ENCODE measurements at places on chromosomes 4 and X. TPM values are rescaled to one million over a fixed set of nuclear protein-coding genes. Genes with fewer than 3 reads are reported as not detected.

GRCh38 chrX:42229533-42229932 lies 306.2 kb upstream of the CASK start:
- no peaks in the 10 kb centered on the region for H3K27me3 ChIP-seq
- no peaks in the 10 kb centered on the region for H3K4me1 ChIP-seq
- H3K4me3 ChIP-seq = no peak overlapping the region
- DNase-seq = no peak
- H3K36me3 ChIP-seq = no peaks in the 10 kb centered on the region

DNA sequence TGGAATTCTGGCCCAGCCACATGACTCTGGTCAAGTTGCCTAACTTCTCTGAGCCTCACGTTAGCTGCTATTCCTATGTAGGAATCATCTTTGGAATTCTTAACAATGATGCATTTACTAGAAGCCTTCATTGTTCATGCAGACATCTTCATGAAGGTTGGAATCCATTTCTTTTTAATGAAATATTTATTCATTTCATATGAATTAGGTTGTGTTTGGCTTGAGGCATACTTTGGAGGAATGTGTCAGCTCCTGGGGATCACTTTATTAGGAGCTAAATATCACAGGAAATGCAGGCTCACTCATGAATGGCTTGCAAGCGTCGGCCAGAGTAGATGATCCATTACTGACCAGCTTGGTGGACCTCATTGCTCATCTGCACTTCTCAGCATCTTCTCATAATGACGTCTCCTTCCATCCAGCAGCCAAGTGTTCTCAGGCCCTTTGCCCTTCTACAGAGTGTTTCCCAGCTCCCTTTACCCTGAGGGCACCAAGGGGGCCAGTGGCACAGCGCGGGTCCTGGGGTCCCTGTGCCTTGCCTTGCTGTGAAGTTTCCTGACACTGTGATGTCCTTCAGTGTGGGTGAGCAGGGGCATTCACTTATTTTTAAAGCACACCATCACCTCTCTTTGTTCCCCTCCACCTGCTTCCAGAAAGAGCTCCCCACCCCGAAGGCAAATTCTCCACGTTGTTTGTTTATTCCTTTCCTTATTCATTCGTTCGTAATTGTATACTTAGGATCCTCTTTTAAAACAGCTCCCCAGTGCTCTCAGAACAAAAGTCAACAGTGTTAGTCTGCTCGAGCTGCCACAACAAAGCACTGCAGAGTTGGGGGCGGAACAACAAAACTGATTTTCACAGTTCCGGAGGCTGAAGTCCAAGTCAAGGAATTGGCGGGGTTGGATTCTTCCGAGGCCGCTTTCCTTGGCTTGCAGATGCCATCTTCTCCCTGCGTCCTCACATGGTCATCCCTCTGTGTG lies 106.8 kb downstream of the STK32B start:
- DNase-seq = peak; percentile 14
- H3K27ac ChIP-seq = no peak overlapping the region
- no peak overlapping the region for H3K4me3 ChIP-seq

- peak; percentile 36 for DNase-seq
- H3K27ac ChIP-seq = no peak overlapping the region
- no peaks in the 10 kb centered on the region for H3K27me3 ChIP-seq
Observed at GRCh38 chrX:129641941-129642340, 12.8 kb downstream of the APLN start.

The FAT4 gene
- 8.0 TPM for total RNA-seq

The CCKAR gene
- total RNA-seq = not detected

DNA sequence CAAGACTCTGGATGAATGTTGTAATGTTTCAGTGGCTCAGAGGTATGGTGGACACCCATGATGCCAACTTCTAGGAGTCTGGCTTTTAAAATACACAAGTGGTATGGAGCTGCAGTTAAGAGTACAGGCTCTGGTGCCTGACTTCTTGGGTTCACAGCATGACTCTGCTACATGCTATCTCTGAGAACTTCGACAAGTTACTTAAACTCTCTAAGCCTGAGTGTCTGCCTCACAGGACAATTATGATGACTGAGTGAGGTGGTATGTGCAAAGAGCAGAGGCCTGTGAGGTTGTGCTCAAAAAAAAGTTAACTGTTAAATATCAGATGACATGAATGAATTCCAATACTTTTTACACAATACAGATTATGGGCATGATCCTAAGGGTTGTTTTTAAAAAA lies 90.9 kb upstream of the SRD5A3 start:
- H3K27ac ChIP-seq = no peak overlapping the region
- no peaks in the 10 kb centered on the region for H3K36me3 ChIP-seq
- no peaks in the 10 kb centered on the region for H3K27me3 ChIP-seq

GRCh38 chr4:166991006-166991561 lies 243.2 kb downstream of the SPOCK3 start:
- DNase-seq = peak; percentile 1
- H3K4me1 ChIP-seq = no peaks in the 10 kb centered on the region
- H3K4me3 ChIP-seq = no peak overlapping the region

DNA sequence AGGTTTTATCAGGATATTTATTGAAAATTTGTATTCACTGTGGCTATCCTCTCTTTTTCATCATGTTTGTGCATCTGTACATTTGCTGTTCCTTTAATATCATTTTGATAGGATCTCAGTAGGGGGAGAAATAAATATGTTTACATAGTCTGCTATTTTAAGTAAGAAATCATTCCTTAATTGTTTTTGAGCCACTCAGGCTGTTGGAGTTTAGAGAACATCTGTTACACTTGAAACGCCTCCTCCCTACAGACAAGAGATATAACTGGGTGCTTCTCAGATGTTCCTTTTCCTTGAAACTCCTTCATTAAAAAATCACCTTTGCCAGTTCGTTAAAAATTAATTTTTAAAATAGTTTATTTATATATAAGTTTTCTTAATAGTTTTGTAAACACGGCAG lies 59.4 kb downstream of the QRFPR start:
- no peaks in the 10 kb centered on the region for H3K4me1 ChIP-seq
- H3K4me3 ChIP-seq = no peak overlapping the region
- DNase-seq = no peak
- H3K36me3 ChIP-seq = no peaks in the 10 kb centered on the region
- peaks cover 2% of the 10 kb centered on the region for H3K27me3 ChIP-seq

- DNase-seq = no peak
- H3K27ac ChIP-seq = no peak overlapping the region
- H3K27me3 ChIP-seq = no peaks in the 10 kb centered on the region
- peaks cover 15% of the 10 kb centered on the region for H3K36me3 ChIP-seq
- H3K4me1 ChIP-seq = peaks cover 8% of the 10 kb centered on the region
- no peak overlapping the region for H3K4me3 ChIP-seq
Observed at GRCh38 chrX:101393530-101394305, 2.9 kb downstream of the RPL36A start.

- H3K36me3 ChIP-seq = no peaks in the 10 kb centered on the region
- DNase-seq = peak; percentile 22
- no peak overlapping the region for H3K27ac ChIP-seq
- H3K4me3 ChIP-seq = no peak overlapping the region
- H3K4me1 ChIP-seq = no peaks in the 10 kb centered on the region
Observed at GRCh38 chr4:89283226-89284009, 24.2 kb downstream of the GPRIN3 start.

DNA sequence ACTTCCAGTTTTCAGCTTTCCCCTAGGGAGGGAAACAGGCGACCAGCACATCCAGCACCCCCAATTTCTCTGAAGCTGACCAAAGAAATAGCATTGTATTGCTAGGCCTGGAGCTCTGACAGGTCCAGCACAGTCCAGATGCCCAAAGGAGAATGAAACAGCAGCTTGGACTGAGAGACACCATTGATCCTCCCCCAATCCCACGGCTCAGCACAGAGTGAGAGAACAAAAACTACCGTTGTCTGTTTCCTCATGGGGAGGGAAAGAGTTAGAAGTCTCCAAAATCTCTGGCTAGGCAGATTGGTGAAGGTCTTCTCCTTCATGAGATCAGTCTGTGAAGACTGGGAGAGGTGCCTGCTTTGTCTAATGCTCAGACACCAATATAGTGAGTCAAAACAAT lies 8.6 kb downstream of the TCEAL7 start:
- DNase-seq = no peak
- no peaks in the 10 kb centered on the region for H3K36me3 ChIP-seq
- no peak overlapping the region for H3K27ac ChIP-seq
- H3K27me3 ChIP-seq = peaks cover 4% of the 10 kb centered on the region
- H3K4me1 ChIP-seq = no peaks in the 10 kb centered on the region
- H3K4me3 ChIP-seq = no peak overlapping the region

GRCh38 chr4:71692963-71693362 lies 90.9 kb downstream of the GC start:
- H3K36me3 ChIP-seq = no peaks in the 10 kb centered on the region
- no peak overlapping the region for H3K4me3 ChIP-seq
- DNase-seq = no peak
- no peaks in the 10 kb centered on the region for H3K27me3 ChIP-seq
- no peaks in the 10 kb centered on the region for H3K4me1 ChIP-seq

- no peaks in the 10 kb centered on the region for H3K27me3 ChIP-seq
- DNase-seq = peak; percentile 34
- H3K36me3 ChIP-seq = no peaks in the 10 kb centered on the region
- H3K27ac ChIP-seq = no peak overlapping the region
Observed at GRCh38 chrX:130728208-130728607, 174.8 kb downstream of the ENOX2 start.

The SLC6A8 gene
- 57.9 TPM for total RNA-seq

- H3K27me3 ChIP-seq = no peaks in the 10 kb centered on the region
- H3K4me1 ChIP-seq = no peaks in the 10 kb centered on the region
- no peak overlapping the region for H3K4me3 ChIP-seq
- H3K27ac ChIP-seq = no peak overlapping the region
- no peak for DNase-seq
Observed at GRCh38 chr4:79673377-79673776, 265.3 kb upstream of the GK2 start.

GRCh38 chr4:75555294-75556164 lies at the start of gene ODAPH:
Gene ODAPH (plus strand): TSS chr4:75556066. CDS start chr4:75556083, 17 bp downstream.
- no peaks in the 10 kb centered on the region for H3K27me3 ChIP-seq
- peak; percentile 86 for DNase-seq
- H3K4me1 ChIP-seq = peaks cover 12% of the 10 kb centered on the region
- H3K27ac ChIP-seq = no peak within 1 kb of the TSS

- H3K36me3 ChIP-seq = no peaks in the 10 kb centered on the region
- no peak overlapping the region for H3K4me3 ChIP-seq
- no peak overlapping the region for H3K27ac ChIP-seq
- H3K27me3 ChIP-seq = no peaks in the 10 kb centered on the region
Observed at GRCh38 chr4:117417856-117418255, 332.5 kb upstream of the TRAM1L1 start.

DNA sequence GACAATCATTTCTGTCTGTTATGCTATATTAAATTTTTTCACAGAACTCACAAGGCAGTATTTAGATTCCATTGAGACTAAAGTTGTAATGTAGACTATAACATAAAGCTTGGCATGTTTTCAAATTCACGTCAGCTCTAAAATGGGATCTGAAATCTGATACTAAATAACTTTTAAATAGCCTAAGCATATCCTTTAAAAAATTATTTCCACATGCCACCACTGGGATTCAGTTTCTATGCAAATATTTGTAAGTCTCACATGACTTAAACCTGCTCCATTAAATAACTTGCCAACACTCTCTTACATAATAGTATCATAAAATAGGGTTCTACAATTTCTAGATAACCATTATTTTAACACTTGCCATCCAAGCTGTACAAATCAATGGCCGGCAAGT lies 32.4 kb downstream of the KLHL8 start:
- H3K27me3 ChIP-seq = no peaks in the 10 kb centered on the region
- H3K36me3 ChIP-seq = no peaks in the 10 kb centered on the region
- H3K4me3 ChIP-seq = no peak overlapping the region
- peaks cover 4% of the 10 kb centered on the region for H3K4me1 ChIP-seq
- no peak overlapping the region for H3K27ac ChIP-seq

The POF1B gene
- total RNA-seq = not detected

GRCh38 chr4:107349266-107349665 lies 313.2 kb upstream of the DKK2 start:
- H3K36me3 ChIP-seq = no peaks in the 10 kb centered on the region
- no peaks in the 10 kb centered on the region for H3K27me3 ChIP-seq
- no peak overlapping the region for H3K4me3 ChIP-seq
- H3K27ac ChIP-seq = no peak overlapping the region

GRCh38 chr4:71711985-71712348 lies 71.9 kb downstream of the GC start:
- H3K36me3 ChIP-seq = no peaks in the 10 kb centered on the region
- no peaks in the 10 kb centered on the region for H3K27me3 ChIP-seq
- DNase-seq = peak; percentile 58
- peaks cover 6% of the 10 kb centered on the region for H3K4me1 ChIP-seq

The HGFAC gene
- total RNA-seq = 0.52 TPM

- H3K36me3 ChIP-seq = no peaks in the 10 kb centered on the region
- H3K27me3 ChIP-seq = peaks cover 6% of the 10 kb centered on the region
- DNase-seq = peak; percentile 37
- H3K4me3 ChIP-seq = no peak overlapping the region
Observed at GRCh38 chr4:84578540-84579402, 4.2 kb upstream of the CDS1 start.

- peaks cover 4% of the 10 kb centered on the region for H3K4me1 ChIP-seq
- no peak overlapping the region for H3K27ac ChIP-seq
- peak; percentile 63 for DNase-seq
- no peaks in the 10 kb centered on the region for H3K36me3 ChIP-seq
Observed at GRCh38 chr4:26356081-26356501, 35.3 kb downstream of the RBPJ start.

GRCh38 chrX:2627272-2627867 lies 63.7 kb upstream of the CD99 start:
- H3K4me3 ChIP-seq = no peak overlapping the region
- H3K36me3 ChIP-seq = peaks cover 8% of the 10 kb centered on the region
- no peak overlapping the region for H3K27ac ChIP-seq
- peak; percentile 14 for DNase-seq
- no peaks in the 10 kb centered on the region for H3K27me3 ChIP-seq
- H3K4me1 ChIP-seq = no peaks in the 10 kb centered on the region

DNA sequence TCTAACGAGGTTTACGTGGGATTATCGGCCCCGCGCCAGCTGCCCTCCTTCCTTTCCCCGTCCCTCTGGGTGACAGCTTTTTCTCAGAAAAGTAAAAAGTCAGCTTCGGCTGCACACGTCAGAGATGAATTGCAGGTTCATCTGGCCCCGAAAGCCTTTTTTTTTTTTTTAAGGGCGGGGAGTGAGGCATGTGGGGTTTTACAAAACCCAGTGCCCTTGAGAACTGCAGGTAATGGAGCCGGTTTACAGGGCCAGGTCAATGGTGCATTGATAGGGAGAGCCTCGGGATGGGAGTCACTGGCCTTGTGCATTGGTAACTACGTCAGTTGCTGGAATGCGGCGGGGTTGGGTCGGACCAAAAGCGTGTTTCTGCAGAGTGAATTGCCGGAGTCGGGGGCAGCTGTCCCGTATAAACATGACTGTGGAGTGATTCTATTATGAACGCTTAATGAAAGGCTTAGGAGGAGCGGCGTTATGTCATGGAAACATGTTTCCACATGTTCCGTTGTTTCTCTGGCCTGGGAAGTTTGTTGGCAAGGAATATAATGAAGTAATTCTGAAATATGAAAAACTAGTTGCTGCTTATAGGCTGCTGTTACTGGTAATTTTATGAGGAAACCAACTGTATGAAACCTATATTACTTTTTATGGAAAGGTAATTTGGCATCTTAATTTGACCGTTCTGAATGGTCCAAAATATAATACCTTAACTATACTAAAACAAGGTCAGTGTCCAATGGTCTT lies 1.1 kb downstream of the HSPA4L start:
- no peak overlapping the region for H3K27ac ChIP-seq
- peak; percentile 83 for DNase-seq
- no peaks in the 10 kb centered on the region for H3K27me3 ChIP-seq
- H3K36me3 ChIP-seq = no peaks in the 10 kb centered on the region

GRCh38 chr4:78065508-78066192 lies 8.5 kb downstream of the FRAS1 start:
- DNase-seq = no peak
- H3K27me3 ChIP-seq = no peaks in the 10 kb centered on the region
- no peak overlapping the region for H3K27ac ChIP-seq
- no peak overlapping the region for H3K4me3 ChIP-seq
- no peaks in the 10 kb centered on the region for H3K36me3 ChIP-seq

The OPN1MW gene
- not detected for total RNA-seq
